Fibroblast of skin of back (primary cell): ENCODE measurements at places on chromosomes 11 and 22.

- no peak for DNase-seq
Measured at GRCh38 chr22:29580200-29580810, 608 bp downstream of the NIPSNAP1 start.

DNA sequence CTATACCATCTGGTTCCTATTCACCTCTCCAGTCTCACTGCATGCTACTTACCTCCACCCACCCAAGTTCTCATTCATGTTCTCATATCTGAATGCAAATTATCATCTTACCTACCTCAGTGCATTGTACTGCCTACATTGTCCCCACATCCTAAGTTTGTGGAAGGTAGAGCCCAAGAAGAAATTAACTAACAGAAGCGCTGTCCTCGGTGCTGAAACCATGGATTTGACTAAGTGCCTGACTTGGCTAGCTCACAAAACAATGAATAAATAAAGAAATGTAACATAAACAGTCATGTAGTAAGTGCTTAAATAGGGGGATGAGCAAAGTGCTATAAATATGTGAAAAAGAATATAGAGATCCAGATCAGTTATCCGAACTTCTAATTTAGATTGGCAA, 63.2 kb downstream of the GRIA4 start:
- DNase-seq, result peak; percentile 63

DNA sequence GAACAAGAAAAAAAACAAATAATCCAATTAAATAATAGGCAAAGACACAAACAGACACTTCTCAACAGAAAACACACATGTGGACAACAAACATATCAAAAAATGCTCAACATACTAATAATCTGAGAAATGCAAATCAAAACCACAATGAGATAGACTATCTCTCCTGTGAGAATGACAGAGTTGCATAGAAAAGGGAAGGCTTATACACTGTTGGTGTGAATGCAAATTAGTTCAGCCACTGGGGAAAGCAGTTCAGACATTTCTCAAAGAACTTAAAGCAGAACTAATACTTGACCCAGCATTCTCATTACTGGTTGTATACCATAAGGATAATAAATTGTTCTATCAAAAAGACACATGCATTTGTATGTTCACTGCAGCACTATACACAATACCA, 637.8 kb upstream of the LUZP2 start:
- DNase-seq, result no peak

- DNase-seq, result peak; percentile 88
Measured at GRCh38 chr22:46829941-46830715, 67.7 kb downstream of the TBC1D22A start.

- DNase-seq, result peak; percentile 16
Measured at GRCh38 chr11:108199446-108200321, 22.8 kb downstream of the NPAT start.
